ENCODE measurements at places on chromosomes 7 and 10. TPM values are rescaled to one million over a fixed set of nuclear protein-coding genes. Genes with fewer than 3 reads are reported as not detected.

- DNase-seq, result no peak
These were observed 56.7 kb downstream of the PCLO start for GRCh38 chr7:83105948-83106347.

GRCh38 chr10:4343873-4344272, 482.1 kb upstream of the AKR1E2 start:
- no peak for DNase-seq

- no peak for DNase-seq
These were observed 265.9 kb upstream of the NRP1 start for GRCh38 chr10:33600381-33600780.

- no peak for DNase-seq
These were observed 23.1 kb downstream of the PRF1 start for GRCh38 chr10:70579234-70580002.

- DNase-seq, result peak; percentile 51
These were observed 52.6 kb upstream of the FAM180A start for GRCh38 chr7:135801045-135801693.

The GDI2 gene
- polyA plus RNA-seq, result 144 TPM

- DNase-seq, result no peak
These were observed 27.4 kb upstream of the PRKAG2 start for GRCh38 chr7:151904270-151904669.

DNA sequence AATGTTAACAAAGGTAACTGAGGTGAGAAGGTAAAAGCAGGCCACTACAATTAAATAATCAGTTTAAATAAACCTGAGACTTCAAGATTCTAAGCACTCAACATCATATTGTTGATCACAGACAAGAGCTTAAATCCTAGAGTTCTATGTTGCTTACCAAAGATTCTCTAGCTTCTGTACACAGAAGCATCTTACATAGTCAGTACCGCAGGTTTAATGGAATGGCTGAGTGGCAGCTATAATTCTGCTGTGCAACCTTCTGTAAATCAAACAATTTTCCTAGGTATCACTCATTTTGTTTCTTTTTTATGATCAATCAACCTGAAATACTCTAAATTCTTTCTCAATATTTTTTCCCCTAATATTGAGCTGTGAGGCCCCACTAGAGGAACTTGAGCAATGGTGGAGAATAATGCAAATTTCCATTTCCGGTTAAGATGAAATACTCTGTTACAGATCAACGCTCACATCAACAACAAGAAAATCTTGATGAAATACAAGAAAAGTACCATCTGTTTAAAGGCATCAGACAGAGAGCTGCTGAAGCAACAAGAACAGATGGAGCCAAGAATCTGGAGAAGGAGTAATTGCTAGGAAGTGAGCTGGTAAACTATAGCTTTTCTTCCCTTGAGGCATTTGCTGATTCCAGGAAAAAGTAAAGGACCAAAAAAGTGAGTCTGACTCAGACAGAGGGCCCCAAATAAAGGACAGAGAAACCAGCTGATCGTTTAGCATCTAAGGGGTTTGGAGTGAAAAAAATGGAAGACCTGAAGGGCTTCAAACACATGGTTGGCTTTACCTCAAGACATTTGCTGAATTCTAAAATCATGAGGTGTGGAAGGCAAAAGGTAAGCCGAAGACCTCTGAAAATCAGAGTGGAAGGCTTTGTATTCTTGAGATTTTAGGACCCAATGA, 22.6 kb downstream of the PNPLA8 start:
- no peak for DNase-seq

The TACC2 gene
- not detected for polyA plus RNA-seq

DNA sequence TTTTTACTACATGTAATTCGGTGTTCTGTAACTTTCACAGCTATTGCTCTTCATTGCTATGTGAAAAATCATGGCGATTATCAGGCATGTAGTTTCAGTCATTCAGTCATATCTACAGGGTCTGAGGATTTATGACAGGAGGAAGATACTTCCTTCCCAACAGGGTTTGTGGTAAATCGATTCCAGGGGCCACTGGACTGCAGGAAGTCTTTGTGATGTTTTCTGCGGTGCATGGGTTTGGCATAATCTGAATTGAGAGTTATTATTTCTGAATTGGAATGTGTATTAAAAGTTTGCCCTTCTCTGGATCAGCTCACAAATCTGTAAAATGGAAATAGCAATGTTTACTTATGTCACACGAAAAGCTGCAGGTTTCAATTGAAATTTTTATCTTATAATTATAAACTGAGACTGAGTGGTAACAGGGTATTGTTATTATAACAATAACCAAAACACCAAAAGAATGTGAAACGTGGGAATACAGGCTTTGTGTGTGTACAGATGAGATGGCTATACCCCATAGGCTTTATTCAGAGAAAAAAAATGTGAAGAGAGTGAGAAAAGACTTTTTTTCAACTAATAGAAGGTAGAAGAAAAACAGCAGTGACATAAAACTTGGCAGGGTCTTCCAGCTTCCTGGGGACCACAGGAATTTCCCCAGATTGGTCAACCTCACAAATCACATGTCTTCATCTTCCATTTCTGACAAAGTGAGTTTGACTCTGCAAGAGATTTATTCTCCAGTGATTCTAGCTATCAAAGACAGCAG, 307.7 kb upstream of the NFE2L3 start:
- DNase-seq, result no peak

The RAMP3 gene
- not detected for polyA plus RNA-seq

The SLC26A5 gene
- not detected for polyA plus RNA-seq

DNA sequence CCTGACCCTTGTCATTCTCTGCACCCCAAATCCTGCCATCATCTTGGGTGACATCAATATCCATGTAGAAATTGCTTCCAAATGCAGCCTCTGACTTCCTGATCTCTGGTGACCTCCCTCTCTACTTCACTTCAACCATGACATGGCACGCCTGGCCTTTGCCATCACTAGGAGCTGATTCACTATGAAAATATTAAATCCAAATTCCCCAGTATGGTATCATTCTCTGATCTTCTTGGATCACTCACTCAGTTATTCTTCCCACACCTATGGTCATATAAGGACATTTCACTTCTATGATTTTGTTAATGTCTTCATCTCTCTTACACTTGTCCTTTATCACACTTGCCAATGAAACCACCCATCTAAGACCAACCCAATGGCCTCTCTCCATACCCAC, 73.7 kb upstream of the ODAD2 start:
- no peak for DNase-seq

The MRLN gene
- polyA plus RNA-seq, result not detected

The ZMYND11 gene
- 25.7 TPM for polyA plus RNA-seq

DNA sequence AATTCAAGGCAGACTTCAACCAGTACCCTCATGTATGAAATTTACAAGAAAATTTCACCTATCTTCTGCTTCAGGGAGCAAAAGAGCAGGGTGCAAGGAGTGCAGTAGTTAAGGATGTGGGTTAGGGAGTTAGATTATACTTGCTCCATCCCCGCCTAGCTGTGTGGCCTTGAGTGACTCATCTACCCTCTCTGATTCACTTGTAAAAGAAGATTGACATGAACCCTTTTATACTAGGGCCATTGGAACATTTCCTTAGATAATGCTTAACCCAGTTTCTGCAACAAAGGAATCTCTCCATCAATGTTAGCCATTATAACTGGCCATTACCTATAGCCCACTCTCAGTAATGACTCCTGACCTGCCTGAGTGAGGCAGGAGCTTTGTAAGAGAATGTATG, 10.2 kb upstream of the HSPA12A start:
- DNase-seq, result no peak

The TRPV5 gene
- polyA plus RNA-seq, result not detected

The C10orf105 gene
- not detected for polyA plus RNA-seq

GRCh38 chr10:51340366-51340765, 266.1 kb downstream of the PRKG1 start:
- DNase-seq, result no peak

DNA sequence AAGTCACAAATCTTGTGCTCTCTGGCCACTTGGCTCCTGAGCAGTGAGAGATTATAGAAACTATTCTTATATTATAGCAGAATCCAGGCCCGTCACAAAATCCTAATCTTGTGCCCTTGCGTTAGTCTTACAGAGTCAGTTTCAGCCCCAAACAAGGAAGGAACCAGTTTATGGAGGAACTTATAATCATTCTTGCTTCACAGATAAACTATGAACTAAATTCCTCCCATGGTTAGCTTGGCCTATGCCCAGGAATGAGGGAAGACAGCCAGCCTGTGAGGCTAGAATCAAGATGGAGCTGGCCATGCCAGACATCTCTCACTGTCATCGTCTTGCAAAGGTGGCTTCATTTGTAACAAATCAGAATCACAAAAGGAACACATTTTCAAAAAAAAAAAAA, 199.7 kb upstream of the PITRM1 start:
- no peak for DNase-seq

DNA sequence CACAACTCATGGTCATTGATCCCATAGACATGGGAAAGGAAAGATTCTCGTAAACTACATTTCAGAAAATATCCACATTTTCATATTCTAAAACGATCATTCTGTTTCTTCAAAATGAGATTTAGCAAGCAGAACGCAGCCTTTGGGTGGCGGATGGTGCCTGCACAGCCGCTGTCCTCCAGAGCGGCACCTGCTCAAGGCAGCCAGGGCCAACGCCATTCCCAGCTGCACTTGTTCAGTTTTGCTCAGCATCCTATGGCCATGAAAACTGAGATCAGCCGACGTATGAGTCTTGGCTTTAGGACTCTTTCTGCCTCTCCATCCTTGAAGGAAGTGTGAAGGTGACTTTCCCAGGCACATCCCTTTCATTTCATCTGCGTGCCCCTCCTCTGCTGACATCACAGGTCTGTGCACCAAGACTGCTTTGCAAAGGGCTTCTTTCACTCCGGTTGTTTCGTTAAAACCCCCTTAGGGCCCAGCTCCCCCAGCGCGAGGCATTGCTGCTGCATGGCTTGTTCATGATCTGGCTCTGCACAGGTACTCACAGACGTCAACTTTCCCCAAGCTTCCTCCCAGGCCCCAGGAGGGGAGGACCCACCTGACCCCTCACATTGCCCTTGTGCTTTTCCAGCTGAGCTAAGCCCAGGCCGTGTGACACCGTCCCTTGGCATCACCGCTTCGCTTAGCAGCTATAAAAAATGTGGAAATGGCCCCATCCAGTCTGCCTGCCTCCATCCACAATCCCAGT, 37.2 kb downstream of the TCERG1L start:
- no peak for DNase-seq

The EVX1 gene
- not detected for polyA plus RNA-seq

DNA sequence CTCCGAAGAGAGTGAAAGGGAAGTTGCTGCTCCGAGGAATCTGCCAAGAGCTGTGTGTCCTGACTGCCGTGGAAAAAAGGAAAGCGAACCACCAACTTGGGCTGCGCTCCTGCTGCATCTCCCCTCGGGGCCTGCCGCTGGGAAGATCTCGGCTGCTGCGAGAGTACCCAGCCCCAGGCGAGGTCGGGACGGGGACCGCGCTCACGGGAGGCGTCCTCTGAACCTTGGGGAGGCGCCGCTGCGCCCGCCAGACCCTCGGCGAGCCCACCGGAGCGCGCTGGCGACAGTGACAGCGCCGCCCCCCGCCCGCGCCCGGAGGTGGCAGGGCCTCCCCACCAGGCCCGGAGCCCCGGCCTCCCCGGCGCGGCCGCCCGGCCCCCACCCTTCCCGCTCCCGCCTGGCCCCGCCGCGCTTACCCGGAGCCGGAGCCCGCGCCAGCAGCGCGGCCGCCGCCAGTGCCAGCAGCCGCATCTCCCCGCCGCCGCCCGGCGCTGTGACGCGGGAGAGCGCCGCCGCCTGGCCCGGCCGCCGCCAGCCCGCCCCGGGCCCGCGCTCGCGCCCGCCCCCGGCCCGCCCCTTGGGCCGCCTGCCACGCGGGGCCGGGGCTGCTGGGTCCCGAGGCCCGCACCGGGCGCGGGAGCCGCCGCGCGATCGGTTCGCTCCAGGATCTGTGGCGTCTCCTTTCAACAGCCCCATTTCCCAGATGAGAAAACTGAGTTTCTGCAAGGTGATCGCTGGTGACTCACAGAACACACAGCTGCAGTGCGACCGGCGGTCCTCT, at the start of gene VSTM4:
Gene VSTM4 (minus strand): TSS at position 508 of the 781 bp plus-strand sequence. CDS start 37 bp downstream, at position 471.
- DNase-seq, result no peak

DNA sequence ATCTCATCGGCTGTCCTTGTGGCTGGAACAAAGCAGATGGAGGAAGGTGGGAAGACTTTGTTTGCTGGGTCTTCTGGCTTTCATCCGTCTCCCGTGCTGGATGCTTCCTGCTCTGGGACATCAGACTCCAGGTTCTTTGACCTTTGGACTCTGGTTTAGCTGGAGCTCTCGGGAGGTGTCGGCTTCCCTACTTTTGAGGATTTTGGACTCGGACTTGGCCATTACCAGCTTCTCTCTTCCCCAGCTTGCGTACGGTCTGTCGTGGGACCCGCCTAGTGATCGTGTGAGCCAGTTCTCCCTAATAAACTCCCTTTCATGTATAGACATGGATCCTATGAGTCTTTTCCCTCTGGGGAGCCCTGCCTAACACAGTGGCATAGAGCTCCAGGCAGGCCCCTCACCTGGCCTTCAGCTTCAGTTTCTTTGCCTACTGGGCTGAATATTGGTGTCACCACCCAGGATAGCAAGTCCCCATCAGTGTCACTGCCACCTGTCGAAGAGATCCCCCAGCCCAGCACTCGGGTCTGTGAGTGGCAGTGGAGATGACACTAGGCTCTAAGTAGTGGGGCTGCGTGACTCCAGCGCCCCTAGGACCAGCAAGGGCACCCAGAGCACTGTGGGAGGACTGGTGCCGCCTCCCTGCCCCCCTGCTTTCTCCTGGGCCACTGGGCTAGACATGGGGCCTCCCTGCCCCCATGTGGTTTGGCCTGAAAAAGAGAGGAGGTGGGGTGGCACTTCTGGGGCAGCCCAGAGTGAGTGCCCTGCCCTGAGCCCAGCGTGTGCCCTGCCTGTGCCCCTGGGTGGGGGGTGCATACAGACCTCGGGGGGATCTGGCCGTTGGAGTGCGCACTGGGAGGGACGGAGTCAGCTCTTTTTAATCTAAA, 135.6 kb downstream of the LHPP start:
- no peak for DNase-seq

- peak; percentile 19 for DNase-seq
These were observed 355.1 kb downstream of the AUTS2 start for GRCh38 chr7:69953136-69954067.

The KLHDC10 gene
- polyA plus RNA-seq, result 1.2 TPM

- no peak for DNase-seq
These were observed 17.7 kb upstream of the MINDY3 start for GRCh38 chr10:15877836-15878576.

DNA sequence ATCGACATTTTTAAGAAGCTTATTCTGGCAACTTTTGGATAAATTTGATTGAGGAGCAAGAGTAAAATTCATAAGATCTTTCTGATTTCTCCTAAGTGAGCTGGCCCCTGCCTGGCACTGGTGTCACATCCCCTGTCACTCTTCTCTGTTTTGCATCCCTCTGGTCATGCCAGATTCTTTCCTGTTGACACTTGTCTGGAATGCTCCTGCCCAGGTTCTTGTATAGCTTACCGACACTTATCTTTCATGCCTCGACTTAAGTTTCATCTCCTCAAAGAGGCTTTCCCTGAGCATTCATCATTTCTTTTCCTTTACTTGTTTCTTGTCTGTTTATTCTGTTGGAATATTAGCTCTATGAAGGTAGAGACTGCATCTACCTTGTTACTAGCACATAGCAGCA, 22.2 kb upstream of the AASS start:
- DNase-seq, result no peak
